ENCODE measurements at places on chromosomes 4 and X.

DNA sequence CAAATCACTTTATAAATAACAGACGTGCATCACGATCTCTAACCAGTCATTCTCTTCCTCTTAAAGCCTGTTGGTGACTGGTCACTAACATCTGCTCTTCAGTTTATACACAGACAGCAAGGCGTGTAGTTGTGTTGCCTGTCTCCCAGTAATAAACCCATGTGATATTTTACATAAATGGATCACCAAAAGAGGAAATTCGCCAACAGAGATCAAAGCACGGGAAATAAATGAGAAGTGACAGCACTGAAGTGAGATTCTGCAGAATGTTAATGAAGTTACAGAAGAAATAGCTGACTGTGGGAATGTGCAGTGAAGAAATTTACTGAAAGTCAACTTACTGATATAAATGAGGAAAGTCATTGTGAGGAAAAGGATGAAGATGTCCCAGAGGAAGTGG, 47.0 kb downstream of the AFF1 start:
- no peak for DNase-seq

- DNase-seq = no peak
Observed at GRCh38 chr4:174928575-174929253, 10.6 kb downstream of the ADAM29 start.

DNA sequence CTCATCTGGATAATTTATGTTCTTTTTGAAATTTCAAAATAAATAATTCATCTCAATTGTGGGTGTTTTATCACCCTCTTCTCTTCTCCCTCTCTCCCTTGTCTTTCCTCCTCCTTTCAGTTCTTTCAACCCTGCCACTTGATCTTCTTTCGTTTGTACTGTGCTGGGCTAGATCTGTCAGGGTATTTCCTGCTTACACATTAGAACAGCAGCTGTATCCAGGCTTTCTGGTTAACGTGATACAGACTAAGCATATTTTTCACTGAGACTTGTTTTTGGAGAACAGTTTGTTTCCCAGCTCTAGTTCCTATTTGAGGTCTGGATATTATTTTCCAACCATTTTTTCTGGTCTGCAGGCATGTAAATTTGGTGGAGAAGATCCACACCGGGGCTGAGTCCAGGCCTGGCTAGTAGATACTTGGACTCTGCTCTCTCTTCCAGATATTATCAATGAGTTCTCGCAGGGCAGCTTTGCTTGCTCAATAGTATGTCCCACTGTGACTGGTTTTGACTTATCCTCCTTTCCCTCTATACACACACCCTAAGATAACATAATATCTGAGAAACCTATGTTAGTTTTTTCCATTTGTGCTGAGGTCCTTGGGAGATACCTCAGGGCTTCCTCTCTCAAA, 1310.7 kb upstream of the TENM3 start:
- no peak for DNase-seq

- no peak for DNase-seq
Observed at GRCh38 chrX:47863187-47863586, 26.5 kb downstream of the ZNF81 start.

DNA sequence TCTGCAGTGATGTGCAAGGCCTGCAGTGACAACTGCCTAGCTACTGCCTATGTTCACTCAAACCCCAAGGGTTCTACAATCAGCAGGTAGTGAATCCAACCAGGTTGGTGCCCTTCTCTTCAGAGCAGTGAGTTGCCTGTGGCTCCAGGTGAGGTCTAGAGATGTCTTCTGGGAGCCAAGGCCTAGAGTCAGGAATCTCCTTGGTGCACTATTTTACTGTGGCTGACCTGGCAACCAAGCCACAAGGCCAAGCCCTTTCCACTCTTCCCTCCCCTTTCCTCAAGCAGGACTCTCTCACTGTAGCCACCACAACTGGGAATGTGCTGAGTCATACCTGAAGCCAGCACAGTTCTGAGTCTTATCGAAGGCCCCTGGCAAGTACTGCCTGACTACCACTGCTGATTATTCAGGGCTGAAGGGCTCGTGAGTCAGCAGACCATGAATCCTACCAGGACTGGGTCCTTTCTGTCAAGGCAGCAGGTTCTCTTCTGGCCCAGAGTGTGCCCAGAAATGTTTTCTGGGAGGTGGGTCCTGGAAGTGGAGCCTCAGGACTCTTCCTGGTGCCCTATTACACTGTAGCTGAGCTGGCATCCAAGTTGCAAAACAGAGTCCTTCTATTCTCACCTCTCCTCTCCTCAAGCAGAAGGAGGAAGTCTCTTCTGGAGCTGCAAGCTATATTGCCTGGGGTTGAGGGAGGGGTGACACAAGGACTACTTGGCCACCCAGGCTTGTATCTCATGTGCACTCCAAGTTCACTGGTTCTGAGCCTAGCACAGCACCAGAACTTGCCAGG, 111.6 kb downstream of the BTC start:
- no peak for DNase-seq

DNA sequence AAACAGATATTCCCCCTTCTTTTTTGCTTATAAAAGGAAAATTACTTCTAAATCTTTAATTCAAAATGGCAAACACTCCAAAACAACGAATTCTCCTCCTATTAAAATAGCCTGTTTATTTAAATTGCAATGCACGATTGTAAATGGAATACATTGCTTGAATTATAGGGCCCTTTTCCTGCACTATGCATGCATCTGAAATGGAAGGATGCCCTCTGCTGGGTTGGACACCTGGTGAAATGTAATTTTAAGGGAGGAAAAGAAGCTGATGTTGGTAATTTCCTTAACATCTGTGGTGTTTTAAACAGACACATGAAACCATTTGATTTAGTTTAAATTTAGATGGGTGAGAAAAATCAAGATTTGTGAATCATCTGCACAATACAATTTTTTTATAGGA, 72.8 kb downstream of the GRXCR1 start:
- DNase-seq = peak; percentile 3
